Muscle of leg (tissue), 16 donors: ENCODE measurements at places on chromosomes 4 and X.

GRCh38 chr4:119477412-119478053, 151.1 kb downstream of the PDE5A start:
- no peak for DNase-seq

DNA sequence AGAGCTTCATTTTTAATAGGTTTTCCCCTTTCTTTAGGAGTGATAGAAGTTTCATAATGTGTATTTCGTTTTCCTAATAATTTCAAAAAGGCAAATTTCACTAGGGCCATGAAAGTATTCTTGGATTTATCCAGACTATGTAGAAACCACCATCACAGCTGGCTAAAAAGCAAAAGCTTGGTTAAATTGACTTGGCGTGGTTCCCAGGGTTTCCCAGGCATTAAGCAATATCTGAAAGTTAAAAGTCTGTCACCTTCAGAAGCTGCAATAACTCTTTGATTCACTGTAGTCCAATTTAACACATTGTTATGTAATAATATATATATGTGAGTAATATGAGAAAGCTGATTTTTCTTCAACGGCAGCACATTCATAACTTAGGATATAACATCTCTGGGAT, 38.3 kb downstream of the NDNF start:
- peak; percentile 22 for DNase-seq

- no peak for DNase-seq
Measured at GRCh38 chr4:140256941-140257340, 103.0 kb upstream of the MAML3 start.

DNA sequence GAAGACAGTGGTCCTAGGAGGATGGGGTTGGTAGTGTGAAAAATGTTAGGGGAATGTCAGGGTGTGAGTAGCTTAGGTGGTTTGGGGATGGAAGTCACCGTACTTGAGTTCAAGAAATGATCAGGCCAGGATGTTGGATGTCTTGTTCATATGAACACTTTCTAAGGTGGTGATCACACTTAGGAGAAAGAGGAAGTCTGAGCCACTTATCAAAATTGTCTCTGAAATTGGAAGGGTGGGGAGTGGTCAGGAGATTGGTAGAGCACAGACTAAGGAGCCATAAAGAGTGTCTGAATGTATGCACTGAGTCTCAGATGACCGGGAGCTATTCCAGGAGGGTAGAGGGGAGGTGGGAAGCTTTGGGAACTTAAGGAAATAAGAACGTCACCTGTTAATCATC, 17.3 kb downstream of the CMC4 start:
- DNase-seq: no peak

DNA sequence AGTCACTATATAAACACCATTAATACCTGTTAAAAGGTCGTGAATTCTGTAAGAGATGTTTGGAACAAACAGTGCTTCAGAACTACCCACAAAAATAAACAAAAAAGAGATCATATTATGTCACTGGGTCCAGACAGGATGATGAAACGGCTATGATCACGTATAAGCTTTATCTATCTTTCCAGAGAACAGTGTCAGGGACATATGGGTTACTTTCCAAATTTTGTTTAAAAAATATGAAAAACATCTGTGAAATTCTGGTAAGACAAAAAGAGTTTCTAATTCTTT, 90.0 kb downstream of the SORBS2 start:
- DNase-seq: no peak

- DNase-seq: no peak
Measured at GRCh38 chr4:72338060-72338459, 231.0 kb downstream of the ADAMTS3 start.

DNA sequence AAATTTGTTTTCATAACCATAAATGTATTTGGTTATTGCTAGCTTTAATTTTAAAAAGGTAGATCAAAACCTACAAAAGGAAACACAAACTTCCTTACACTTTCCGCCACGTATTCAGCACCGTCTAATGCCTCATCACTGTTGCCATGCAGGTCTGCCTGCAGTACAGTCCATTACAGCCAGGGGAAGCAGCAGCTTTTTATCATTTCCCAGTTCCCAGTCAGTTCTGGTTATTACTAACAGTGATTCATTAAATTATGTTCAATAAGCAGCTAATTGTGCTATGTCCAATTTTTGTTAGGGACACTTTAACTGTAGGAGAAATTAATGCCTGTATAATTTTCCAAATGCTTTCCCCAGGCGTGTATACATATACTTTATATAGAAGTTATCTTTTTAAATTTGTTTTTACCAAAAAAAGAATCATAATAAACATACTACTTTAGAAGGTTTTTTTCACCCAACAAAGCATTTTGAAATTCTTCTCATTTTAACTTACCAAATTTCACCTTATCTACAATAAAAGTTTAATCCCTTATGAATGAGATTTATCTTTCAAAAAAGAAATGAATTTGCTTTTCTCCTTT, 93.3 kb downstream of the ANXA3 start:
- peak; percentile 81 for DNase-seq

DNA sequence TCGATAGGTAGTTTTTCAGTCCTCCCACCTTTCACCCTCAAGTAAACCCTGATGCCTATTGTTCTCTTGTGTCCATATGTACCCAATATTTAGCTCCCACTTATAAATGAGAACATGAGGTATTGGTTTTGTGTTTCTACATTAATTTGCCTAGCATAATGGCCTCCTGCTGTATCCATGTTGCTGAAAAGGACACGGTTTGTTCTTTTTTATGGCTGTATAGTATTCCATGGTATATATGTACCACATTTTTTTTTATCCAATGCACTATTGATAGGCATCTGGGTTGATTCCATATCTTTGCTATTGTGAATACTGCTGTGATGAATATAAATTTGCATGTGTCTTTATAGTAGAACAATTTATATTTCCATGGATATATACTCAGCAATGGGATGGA, 199.2 kb downstream of the RAB28 start:
- DNase-seq: no peak

DNA sequence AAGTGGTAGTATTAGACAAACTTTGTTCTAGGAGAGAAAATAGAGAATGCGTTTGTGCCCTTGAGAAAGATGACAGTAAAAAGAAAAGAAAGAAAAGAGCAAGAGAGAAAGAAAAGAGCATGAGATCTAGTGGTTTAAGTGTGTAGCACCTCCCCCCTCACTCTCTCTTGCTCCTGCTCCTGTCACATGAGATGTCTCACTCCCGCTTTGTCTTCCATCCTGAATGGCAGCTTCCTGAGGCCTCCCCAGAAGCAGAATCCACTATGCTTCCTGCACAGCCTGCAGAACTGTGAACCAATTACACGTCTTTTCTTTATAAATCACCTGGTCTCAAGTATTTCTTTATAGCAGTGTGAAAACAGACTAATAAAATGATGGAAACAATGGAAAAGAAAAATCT, 499.6 kb downstream of the ACTRT1 start:
- DNase-seq: no peak

DNA sequence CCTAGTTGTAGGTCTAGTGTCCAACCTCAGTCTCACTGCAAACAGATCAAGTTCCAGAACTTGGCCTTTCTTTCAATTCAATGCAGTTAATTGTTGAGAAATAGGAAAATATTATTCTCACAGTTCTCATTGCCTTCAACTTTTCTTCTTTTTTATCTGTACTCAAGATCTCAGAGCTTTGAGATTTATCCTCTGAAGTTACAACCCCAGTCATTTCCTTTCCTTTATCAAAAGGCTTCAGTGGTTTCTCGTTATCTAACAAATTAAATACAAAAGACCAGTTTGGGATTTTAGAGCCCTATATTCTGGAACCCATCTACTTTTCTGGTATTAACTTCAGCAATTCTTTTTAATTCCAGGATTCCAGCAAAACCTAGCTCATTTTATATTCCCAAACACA, 130.2 kb downstream of the TMA16 start:
- DNase-seq: no peak
